Natural killer cell (primary cell): ENCODE measurements at places on chromosomes 3 and 15. TPM values are rescaled to one million over a fixed set of nuclear protein-coding genes. Genes with fewer than 3 reads are reported as not detected.

DNA sequence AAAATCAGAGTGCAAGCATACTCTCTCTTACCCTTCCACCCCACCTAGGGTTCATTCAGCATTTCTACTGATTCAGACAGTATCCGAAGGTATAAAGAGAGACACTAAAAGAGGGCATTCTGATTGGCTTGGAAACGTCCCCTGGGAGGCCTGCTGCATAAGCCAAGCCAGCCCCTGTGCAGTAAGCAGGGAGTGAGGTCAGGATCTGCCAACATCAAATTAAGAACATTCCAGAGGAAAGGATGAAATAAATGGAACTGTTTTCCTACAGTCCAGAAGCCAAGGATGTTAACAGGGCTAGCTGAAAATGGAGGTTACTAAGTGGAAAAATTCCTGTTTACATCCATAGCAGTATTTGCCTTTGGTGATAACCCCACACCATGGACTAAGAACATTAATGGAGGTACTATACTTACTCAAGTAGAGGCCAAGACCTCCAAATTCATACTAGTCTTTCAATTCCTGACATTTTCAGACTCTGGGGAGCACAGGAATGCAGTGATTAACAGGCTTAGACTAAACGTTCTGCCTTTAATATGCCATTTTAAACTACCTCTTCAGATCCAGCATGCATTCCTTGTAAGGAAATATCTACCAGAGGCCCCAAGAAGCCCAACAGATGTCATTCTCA lies 34.5 kb downstream of the NPTN start:
- H3K27me3 ChIP-seq: no peaks in the 10 kb centered on the region
- no peak overlapping the region for H3K27ac ChIP-seq
- H3K4me1 ChIP-seq: peaks cover 11% of the 10 kb centered on the region
- no peak overlapping the region for H3K4me3 ChIP-seq
- DNase-seq: no peak
- no peaks in the 10 kb centered on the region for H3K36me3 ChIP-seq

DNA sequence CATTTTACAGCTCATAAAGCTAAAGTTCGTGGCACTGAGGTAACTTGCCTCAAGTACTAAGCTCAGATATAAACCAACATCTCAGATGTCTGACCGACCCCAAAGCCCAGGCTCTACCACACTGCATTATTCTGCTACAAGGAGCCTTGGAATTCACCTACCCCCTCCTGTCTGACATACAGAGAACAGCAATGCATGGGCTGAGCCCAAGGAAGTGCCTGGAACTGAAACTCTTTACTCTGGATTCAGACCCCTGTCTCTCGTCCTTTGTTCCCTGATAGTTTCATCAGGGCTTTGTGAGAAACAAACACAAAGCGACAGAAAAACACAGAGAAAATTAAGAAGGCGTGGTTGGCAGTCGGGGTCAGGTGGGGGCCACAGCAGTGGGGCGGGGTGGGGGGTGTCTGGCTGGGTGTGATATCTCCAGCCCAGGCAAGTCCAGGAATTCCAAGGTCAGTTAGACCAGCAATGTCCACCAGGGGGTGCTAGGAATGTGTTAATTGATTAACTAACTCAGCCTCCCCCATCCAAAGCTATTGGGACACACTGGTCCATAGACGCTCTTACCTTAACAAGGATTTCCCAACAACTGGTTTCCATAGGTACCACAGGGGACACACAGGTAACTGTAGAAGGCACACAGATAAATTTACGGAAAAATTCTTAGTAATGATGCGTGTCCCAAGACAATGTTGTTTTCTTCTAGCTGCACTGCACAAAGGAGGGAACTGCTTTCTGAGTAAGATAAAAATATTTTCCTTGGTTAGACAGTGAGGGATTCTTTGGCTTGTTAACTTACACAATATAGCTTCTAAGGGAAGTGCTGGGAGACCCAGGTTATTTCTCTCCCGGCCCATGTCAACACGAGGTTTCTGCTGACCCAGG lies 18.8 kb upstream of the SSUH2 start:
- no peak overlapping the region for H3K4me3 ChIP-seq
- H3K27me3 ChIP-seq: no peaks in the 10 kb centered on the region
- peaks cover under 1% of the 10 kb centered on the region for H3K4me1 ChIP-seq
- no peak overlapping the region for H3K27ac ChIP-seq

DNA sequence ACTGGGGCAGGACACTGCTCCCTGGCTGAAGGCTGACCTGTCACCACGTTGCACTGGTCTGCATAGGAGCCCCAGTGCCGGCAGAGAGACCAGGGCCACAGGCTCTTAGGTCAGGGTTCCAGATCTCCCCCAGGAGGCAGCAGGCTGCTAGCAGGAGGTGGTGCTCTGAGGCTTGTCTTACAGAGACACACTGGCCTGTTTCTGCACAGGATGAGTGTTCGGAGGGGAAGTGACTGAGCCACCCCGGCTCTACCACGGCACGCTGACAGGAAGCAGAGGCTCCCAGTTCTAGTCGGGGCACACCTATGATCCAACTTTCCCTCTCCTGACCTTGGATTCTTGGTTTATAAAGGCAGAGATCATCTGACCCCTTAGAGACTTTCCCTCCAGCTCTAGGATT lies 8.6 kb downstream of the FBXL22 start:
- H3K27ac ChIP-seq: peak overlapping the region; percentile 36
- H3K4me1 ChIP-seq: peaks cover 33% of the 10 kb centered on the region
- H3K27me3 ChIP-seq: no peaks in the 10 kb centered on the region
- H3K4me3 ChIP-seq: no peak overlapping the region
- DNase-seq: peak; percentile 75

GRCh38 chr3:149085828-149086231 lies 503 bp downstream of the HLTF start:
- peaks cover 2% of the 10 kb centered on the region for H3K36me3 ChIP-seq
- peak; percentile 28 for DNase-seq
- peak overlapping the region; percentile 68 for H3K4me3 ChIP-seq
- peak overlapping the region; percentile 5 for H3K27ac ChIP-seq
- no peaks in the 10 kb centered on the region for H3K27me3 ChIP-seq
- peaks cover 18% of the 10 kb centered on the region for H3K4me1 ChIP-seq

DNA sequence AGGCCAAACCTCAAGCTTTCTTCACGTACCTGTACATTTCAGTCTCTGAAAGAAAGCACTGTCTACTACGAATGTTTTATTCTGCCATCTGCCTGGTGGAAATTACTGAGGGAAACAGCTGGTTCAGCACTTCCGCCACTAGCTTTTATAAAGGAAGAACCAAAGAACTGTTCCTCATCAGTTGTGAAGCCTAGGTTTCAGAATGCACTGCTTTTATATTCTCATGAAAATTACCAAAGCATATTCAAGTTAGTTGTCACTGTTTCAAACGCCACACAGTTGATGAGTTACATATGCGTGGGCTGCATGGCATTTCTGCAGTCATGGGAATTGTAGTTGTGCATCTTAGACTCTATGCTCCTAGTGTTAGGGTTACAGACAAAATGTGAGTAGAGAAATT lies 21.5 kb upstream of the ZBTB38 start:
- H3K27ac ChIP-seq: no peak overlapping the region
- no peak overlapping the region for H3K4me3 ChIP-seq
- DNase-seq: no peak
- H3K27me3 ChIP-seq: no peaks in the 10 kb centered on the region
- no peaks in the 10 kb centered on the region for H3K36me3 ChIP-seq
- H3K4me1 ChIP-seq: no peaks in the 10 kb centered on the region

DNA sequence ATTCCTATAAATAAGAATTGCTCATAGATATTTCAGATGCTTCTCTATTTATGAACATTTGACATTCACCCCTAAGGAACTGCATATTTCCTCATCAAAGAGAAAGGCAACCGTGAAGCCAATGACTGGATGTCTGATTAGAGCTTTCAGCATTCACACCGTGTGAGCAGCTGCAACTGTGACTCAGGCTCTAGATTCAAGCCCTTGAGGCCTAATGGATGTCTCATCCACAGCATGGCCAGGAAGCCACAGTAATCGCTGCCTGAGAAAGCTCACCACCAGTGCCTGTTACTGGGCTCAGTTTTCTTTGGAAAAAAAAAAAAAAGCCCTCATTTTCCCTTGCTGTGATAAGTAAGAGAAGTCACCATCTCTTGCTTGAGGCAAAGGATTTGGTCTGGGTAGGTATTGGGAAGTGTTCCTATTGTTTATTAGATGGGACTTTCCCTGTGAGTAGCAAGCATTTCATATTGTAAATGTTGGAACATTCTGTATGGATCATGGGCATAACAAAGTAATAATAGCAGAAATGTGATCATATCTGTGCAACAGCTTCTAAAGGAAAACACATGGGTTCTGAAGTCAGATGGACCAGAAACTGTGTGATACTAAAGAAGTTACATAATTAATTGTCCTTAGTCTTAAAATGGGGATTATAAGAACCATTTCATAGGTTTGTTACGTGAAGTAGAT lies 783.7 kb downstream of the AGBL1 start:
- no peak for DNase-seq
- H3K4me3 ChIP-seq: no peak overlapping the region
- no peak overlapping the region for H3K27ac ChIP-seq
- no peaks in the 10 kb centered on the region for H3K4me1 ChIP-seq

DNA sequence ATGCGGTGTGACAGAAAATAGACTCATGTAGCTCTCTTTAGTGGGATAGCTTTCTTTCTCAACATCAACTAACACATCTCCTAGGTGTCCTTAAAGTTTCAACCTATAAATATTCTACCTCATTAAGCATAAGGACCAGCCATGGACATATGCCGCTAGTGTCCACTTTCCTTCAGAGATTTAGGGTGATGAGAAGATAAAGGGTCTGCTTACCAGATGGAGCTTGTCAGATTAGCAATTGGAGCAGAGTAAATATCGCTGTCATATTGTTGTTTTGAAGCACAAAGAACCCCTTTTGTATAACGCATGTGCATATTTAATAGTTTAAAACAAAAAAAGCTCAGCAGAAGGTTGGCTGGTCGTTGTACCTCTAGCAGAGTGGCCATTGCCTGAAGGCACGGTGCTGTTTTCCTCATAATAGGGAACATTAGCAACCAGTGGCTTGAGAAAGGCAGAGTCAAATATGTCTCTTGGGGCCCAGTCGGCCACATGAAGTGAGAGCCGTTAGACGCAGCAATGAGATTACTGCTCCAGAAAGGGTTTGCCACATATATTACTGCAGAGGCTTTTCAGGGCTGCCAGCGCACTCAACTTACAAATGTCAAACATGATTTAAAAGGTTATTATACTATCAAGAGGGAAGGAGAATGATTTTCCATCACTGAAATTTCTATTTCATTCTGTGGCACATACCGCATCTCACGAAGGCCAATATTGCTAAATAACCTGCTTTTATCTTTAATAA lies 264.2 kb downstream of the ROBO2 start:
- no peaks in the 10 kb centered on the region for H3K27me3 ChIP-seq
- H3K4me1 ChIP-seq: no peaks in the 10 kb centered on the region
- H3K4me3 ChIP-seq: no peak overlapping the region
- no peak overlapping the region for H3K27ac ChIP-seq
- no peaks in the 10 kb centered on the region for H3K36me3 ChIP-seq

DNA sequence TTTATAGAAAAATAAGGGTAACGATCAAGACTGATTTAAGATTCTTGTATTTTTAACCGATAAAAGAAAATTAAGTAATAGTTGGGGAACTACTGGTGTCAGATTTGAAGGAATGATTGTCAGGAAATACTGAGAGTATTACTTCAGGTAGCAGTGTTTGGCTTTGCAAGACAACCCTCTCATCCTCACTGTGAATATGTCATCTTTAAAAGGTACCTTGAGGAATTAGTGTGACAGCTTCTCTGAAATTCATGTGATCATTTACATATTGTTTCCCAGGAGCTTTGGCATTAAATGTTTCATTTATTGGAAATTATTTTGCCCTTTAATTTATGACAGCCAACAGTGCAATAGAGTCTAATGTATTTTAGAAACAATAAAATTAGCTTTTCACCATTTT lies 3.3 kb downstream of the CHL1 start:
- no peak for DNase-seq
- H3K36me3 ChIP-seq: no peaks in the 10 kb centered on the region
- H3K4me1 ChIP-seq: no peaks in the 10 kb centered on the region
- H3K4me3 ChIP-seq: no peak overlapping the region
- peaks cover 10% of the 10 kb centered on the region for H3K27me3 ChIP-seq

EXD1 gene
- total RNA-seq: not detected

LSAMP gene
- total RNA-seq: not detected

CHRM5 gene
- not detected for total RNA-seq

DNA sequence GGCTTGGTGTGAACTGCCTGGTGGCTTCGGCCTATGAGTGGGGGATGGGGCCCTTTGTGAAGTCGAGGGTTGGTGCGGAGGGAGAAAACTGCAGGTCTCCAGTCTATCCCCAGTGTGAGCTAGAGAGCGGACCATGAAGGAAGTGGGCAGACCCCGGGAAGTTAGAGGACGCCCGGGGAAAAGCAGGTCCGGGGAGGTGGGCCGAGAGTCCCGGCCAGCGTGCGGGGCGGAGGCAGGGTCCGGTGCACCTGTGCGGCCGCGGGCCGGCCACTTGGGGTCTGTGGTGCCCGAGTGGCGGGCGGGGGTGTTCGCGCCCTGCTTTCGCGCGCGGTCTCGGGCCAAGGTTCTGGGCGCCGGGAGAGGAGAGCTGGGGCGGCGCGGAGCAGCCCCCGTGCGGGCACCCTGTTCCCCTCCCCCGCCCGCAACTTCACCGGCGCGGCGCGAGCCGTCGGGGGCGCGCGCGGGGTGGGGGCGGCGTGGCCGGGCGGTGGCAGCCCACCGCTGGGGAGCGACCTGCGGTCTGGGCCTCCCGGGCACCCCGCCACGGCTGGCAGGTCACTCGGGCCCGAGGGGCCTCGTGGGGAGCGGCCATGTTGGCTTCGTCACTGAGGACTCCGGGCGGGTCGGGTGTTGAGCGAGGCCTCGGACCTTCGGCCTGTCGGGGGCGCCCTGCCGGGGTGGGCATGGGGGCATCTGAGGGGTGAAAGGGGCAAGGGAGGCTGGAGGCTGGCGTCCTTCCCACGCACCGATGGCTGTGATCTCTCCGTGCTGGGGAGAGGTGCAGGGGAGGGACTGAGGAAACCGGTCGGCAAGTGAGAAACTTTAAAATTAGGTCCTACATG lies 4.8 kb downstream of the UBE2E1 start:
- H3K27ac ChIP-seq: peak overlapping the region; percentile 55
- peak overlapping the region; percentile 42 for H3K4me3 ChIP-seq
- H3K27me3 ChIP-seq: no peaks in the 10 kb centered on the region
- peaks cover 21% of the 10 kb centered on the region for H3K4me1 ChIP-seq

MAP6D1 gene
- 2.4 TPM for total RNA-seq

- no peak overlapping the region for H3K27ac ChIP-seq
- H3K4me3 ChIP-seq: no peak overlapping the region
- no peaks in the 10 kb centered on the region for H3K4me1 ChIP-seq
- H3K27me3 ChIP-seq: no peaks in the 10 kb centered on the region
- DNase-seq: no peak
Observed at GRCh38 chr15:42939841-42940240, 19.3 kb upstream of the TTBK2 start.

DNA sequence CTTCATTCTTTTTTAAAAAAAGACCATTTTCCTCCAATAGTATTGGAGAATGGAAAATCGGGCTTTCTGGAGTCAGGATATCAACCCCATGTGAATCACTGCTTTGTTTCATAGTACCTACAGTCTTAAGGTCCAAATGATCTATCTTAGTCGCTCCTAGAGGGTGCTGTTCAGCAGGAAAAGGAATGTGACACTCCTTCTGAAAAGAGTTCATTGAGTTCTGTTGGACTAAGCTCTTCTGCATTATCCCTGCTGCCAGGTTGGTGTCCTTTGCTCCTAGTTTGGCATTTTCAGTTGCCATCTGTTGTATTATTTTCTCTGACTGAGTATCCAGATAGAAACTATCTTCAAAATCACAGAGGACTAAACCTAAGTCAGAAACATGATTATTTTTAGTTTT lies 57.2 kb downstream of the POLQ start:
- no peaks in the 10 kb centered on the region for H3K27me3 ChIP-seq
- no peak for DNase-seq
- no peaks in the 10 kb centered on the region for H3K36me3 ChIP-seq
- no peak overlapping the region for H3K4me3 ChIP-seq
- no peaks in the 10 kb centered on the region for H3K4me1 ChIP-seq
